ENCODE measurements at places on chromosomes 5 and 9.

DNA sequence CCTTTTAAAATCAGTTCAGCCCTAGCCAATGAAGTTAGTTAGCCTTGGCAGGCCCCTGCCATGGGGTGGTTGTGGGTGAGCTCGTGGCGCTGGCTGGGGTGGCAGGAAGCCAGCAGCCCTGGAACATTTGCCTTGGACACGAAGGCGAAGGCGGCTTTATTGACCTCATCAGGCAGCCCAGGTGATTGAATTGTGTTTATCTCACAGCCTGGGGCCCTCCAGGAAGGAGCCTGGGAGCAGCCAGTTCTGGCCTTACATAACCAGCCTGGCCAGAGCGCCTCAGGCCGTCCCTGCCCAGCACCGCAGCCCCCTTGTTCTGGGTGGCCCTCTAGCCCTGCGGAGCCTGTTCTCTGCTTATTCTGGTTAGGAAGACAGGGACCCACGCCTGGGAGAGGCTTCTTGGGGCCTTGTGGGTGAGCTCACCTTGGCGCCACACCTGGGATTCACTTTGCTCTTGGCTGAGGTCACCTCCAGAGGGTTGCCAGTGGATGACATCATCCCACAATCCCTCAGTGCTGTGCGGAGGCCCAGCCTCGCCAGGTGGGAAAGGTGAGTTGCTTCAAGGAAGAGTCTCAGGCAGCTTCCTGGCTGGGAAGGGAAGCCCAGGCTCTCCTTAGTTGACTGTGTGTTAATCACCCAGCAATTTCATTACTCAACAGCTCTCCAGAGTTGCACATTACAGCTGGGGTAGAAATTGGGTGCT, 54.4 kb upstream of the RPL26L1 start:
- DNase-seq: no peak

GRCh38 chr5:107607671-107608345, 62.9 kb downstream of the EFNA5 start:
- DNase-seq: peak; percentile 20

- no peak for DNase-seq
Observed at GRCh38 chr9:113231701-113232100, 10.4 kb downstream of the SLC31A1 start.

- no peak for DNase-seq
Observed at GRCh38 chr9:37775216-37775919, 9.5 kb downstream of the EXOSC3 start.

DNA sequence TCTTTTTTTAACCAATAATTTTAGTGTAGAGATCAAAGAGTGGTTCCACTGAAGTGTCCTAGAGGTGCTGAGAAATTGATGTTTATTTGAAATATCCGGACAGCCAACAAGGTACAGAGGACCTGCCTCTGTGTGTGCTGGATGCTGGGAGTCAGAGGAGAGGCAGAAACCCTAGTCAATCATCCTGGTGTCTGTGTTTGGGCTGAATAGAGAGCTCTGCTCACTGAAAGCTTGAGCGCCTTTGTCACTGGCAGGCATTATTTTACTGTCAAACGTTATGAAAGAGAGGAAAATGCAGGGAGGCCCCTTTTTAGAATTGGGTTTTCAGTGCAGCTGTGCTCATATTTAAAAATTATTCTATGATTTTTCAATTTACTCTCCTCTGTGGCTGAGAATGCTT, 480.3 kb upstream of the TYRP1 start:
- no peak for DNase-seq
